ENCODE measurements at places on chromosomes 7 and 10.

DNA sequence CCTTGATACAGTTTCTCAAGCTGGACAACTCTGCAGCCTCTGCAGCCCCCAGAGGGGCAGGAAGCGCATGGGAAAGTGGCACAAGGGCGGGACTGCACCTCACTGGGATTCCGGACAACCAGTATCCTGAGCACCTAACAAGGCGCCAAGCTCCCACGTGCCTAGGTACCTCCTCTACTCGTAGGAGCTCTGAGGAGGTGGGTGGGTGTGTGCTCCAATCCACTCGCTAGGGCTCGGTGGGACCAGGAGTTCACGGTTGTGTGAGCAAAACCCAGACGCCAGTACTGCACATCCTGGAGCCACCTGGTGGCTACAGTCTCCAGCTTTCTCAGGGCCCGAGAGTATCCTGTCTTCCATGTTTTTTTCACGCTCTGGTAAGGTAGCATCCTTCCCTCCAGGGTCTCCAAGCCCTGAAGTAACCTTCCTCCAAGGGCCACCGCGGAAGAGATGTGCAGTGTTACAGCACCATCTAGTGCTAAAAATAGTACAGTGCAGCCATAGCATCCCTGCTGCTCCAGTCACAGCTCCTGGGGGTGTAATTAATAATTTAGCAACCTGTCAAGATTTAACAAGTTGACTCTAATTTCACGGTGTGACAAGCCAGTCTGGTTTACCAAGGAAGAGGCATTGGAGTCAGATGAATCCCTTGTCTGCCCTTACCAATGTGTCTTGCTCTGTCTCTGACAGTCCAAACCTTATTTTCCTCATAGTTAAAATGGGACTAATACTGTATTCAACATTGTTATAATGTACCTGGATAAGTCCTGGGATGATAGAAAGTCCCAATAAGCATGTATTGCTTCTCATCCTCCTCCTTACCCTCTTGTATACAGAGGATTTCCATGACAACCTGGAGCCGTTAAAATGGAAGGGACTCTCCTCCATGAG, 70.4 kb downstream of the HERPUD2 start:
- H3K4me1 ChIP-seq = no peaks in the 10 kb centered on the region
- no peak overlapping the region for H3K4me3 ChIP-seq
- H3K27ac ChIP-seq = no peak overlapping the region
- no peaks in the 10 kb centered on the region for H3K27me3 ChIP-seq
- H3K36me3 ChIP-seq = no peaks in the 10 kb centered on the region

GRCh38 chr7:31410265-31410664, 69.7 kb upstream of the NEUROD6 start:
- no peaks in the 10 kb centered on the region for H3K4me1 ChIP-seq
- no peaks in the 10 kb centered on the region for H3K36me3 ChIP-seq
- DNase-seq = no peak
- no peaks in the 10 kb centered on the region for H3K27me3 ChIP-seq

DNA sequence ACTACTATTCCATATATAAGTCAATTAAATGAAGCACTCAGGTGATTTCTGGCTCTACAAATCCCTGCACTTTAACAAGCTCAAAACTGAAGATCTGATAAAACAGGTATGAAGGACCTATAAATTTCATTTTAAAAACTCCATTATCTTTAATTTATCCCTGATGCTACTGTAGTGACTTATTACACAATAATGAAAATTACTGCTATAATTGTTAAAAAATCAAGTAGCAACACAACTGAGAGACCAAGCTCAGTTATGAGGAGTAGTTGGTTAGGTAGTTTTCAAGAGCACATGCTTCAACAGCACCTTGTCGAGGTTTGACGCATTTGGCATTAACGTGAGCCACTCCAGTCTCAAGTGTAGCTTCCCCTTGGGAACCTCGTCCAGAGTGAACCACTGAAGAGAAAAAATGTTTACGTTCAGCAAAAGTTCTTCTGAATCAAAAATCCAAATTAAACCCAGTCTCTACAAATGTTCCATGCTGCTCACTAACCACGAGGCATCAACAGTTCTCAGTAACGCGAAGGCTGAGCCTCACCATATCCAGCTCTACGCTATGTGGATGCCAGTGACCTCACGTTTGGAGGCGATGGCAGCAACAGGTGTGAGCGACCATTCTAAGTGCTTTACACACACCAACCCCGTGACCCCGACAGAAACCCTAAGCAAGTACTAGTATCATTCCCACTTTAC, 55.3 kb upstream of the NCAPG2 start:
- H3K36me3 ChIP-seq = 0 out of 2 replicates have a peak, but pooled peaks cover 5% of the 10 kb centered on the region
- H3K27ac ChIP-seq = no peak overlapping the region
- DNase-seq = no peak
- no peak overlapping the region for H3K4me3 ChIP-seq
- no peaks in the 10 kb centered on the region for H3K4me1 ChIP-seq
- H3K27me3 ChIP-seq = no peaks in the 10 kb centered on the region

GRCh38 chr10:133103311-133103910, 15.7 kb downstream of the ADGRA1 start:
- no peak overlapping the region for H3K27ac ChIP-seq
- H3K4me1 ChIP-seq = no peaks in the 10 kb centered on the region
- no peak for DNase-seq
- H3K36me3 ChIP-seq = no peaks in the 10 kb centered on the region
- no peak overlapping the region for H3K4me3 ChIP-seq

GRCh38 chr10:70280099-70280498, 3.7 kb downstream of the NPFFR1 start:
- no peaks in the 10 kb centered on the region for H3K27me3 ChIP-seq
- DNase-seq = no peak
- H3K4me1 ChIP-seq = no peaks in the 10 kb centered on the region
- no peak overlapping the region for H3K4me3 ChIP-seq

GRCh38 chr10:63267414-63268148, 134.5 kb downstream of the NRBF2 start:
- no peaks in the 10 kb centered on the region for H3K36me3 ChIP-seq
- no peaks in the 10 kb centered on the region for H3K27me3 ChIP-seq
- H3K4me1 ChIP-seq = peaks cover 12% of the 10 kb centered on the region
- DNase-seq = peak; percentile 26
- peak overlapping the region; percentile 63 for H3K4me3 ChIP-seq

GRCh38 chr7:3301449-3301731, 338 bp downstream of the SDK1 start:
- H3K27me3 ChIP-seq = no peaks in the 10 kb centered on the region
- no peaks in the 10 kb centered on the region for H3K4me1 ChIP-seq
- H3K4me3 ChIP-seq = no peak overlapping the region
- no peak overlapping the region for H3K27ac ChIP-seq
- no peaks in the 10 kb centered on the region for H3K36me3 ChIP-seq
- no peak for DNase-seq

All from MM.1S (cell line).